Cerebellar nuclear complex (tissue), 1 donor: ENCODE measurements at places on chromosomes 6 and 20.

DNA sequence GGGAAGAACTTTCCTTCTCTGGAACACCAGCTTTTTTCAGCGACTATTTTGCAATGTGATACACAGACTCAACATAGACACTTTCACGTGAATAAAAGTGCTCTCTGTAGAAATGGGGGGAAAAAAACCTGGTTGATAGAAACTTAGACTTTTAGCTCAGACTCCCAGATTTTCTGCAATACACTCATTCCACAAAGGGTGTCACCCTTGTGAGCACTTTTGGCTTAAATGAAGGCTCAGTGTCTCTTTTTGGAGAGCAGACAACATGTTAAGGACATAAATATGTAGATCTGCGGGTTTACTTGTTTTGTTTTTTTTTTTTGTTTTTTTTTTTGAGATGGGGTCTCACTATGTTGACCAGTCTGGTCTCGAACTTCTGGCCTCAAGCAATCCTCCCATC is 579.6 kb downstream of the PTPRT start:
- DNase-seq = no peak

GRCh38 chr6:43671011-43671800 is 16.4 kb downstream of the MRPS18A start:
- DNase-seq = no peak

GRCh38 chr6:146408583-146408982 is 135.1 kb upstream of the RAB32 start:
- DNase-seq = peak; percentile 94

DNA sequence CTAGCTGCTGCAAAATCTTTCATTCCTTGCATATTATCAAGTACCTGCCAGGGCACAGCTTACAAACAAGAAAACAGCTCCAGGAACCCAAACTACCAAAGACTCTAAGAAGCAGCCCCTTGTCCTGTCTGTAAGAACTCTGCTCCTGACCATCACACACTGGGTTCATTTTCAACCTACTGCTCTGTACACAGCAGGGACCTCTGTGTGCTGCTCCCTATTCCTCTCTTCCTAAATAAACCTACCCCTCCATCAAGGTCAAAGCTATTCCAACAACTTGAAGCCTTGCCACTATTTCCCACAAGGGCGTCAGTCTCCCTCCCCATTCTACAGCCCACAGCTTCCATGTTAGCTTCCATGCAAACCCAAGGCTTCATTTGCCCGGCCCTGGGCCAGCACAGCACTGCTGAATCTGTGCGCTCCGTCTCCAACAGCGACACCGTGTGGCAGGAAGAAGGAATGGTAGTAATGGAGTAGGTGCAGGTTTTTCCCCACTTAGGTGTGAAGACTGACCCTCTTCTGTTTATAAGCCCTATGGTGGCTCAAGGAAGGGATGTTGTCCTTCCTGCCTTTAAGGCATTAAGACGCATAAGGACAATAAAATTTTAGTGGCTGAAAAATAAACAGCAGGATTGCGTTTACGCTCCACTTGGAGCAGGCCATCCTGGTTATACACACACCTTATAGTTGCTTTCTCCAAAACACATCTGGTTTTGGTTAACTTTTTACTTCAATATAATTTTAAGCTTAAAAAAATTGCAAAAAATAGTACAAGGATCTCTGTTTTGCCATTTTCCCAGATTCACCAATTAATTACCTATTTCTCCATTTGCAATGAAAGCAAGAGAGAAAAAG is 115.2 kb upstream of the NXT1 start:
- no peak for DNase-seq

GRCh38 chr20:25011261-25011660 is 18.7 kb upstream of the APMAP start:
- no peak for DNase-seq

GRCh38 chr6:137978252-137978896 is 111.3 kb downstream of the TNFAIP3 start:
- DNase-seq = no peak

DNA sequence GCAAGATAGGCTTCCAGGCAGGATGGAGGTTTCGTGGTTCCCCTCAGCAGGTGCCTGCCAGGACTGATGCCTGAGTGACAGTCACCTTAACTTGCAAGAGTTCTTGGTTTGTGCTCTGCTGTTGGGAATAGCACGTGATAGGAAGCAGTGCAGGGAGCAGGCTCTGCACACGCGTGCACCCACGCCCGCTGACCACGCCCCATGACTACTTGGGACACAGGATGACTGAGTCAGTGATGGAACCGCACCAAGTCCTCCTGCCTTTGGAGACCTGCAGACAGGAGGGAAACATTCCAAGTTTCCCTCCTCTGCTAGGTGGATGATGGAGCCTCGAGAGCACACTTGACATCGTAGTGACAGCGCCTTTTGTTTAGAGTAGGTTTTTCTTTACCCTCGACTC is 164.2 kb downstream of the DTNBP1 start:
- DNase-seq = no peak

GRCh38 chr6:121868206-121868605 is 432.8 kb downstream of the GJA1 start:
- DNase-seq = no peak

GRCh38 chr6:13355043-13355945 is 27.0 kb upstream of the TBC1D7 start:
- no peak for DNase-seq

DNA sequence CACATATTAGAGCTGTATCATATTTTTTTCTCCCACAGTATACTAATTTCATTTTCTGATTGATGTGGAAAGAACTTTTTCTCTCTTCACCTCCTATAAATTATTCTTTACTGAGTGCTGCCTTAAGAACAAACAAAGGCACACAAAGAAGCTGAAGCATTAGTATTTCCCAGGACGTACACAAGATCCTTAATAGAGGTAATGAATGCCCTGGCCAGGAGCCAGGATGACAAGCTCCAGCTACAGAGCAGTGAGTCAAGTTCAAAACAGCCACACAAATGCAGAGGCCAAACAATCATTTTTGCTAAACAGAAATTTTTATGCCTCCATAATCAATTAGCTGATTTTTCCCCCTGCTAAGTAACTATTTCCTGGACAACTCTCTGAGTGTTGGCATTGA is 639.6 kb downstream of the EPHA7 start:
- DNase-seq = no peak

DNA sequence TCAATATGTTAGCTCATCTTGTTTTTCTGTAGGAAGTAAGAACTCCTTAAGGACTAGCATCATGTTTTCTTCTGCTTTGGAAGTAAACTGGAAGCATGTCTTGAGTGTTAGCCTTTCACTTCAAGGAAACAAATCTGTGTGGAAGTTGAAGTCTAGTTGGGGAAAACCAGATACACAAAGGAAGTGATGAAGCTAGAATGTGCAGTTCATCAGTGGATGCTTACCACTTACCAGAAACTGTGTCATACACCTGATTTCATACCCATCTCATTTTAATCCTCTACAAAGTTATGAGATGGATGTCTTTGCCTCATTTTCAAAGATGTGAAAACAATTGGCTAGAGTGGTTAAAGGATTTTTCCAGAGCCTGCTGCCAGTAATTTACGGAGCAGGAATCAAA is 75.8 kb downstream of the TMEM170B start:
- DNase-seq = no peak

GRCh38 chr6:134146268-134147033 is 94.0 kb upstream of the SLC2A12 start:
- DNase-seq = no peak

GRCh38 chr20:1301031-1301529 is 27.9 kb downstream of the SDCBP2 start:
- DNase-seq = no peak

DNA sequence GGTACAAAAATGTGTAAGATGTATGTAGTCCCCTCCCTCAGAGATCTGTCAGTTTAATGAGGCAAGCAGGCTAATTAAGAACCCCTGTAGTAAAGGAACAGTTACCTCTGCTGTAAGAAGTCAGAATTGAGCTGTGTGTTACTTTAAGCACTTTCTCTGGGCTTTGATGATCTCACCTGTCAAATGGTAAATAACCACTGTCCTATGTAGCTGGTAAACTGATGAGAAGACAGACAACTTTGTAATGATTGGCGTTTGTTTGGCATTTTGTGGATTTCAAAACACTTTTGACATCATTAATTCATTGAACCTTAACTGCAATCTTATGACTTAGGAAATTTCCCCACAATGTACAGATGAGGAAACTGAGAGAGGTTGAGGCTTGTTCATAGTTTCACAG is 55.7 kb downstream of the RALY start:
- DNase-seq = no peak

DNA sequence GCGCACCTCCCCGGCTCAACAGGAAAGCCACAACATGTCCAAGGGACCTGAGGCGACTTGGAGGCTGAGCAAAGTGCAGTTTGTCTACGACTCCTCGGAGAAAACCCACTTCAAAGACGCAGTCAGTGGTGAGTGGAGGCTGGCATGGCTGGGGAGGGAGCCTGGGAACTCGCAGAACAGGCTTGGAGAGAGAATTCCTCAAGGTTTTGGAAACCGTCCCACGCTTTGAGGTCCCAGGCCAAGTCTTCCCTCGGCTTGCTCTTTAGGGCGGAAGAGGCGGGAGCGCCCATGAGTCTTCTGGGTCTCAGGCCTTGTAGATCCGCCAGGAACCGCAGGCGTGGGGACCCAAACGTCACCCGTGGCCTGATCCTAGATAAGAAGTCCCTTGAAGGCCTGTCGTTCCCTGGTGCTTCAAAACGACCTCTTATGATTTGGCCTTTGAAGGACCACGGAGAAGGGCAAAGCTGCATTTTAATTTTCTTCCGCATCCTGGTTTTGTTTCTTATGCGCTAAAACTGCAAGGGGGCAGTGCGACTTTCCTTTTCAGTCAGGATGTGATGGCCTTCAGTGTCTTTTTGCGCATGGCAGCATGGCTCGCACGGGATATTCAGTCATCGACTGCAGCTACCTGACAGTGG is 2.0 kb downstream of the LAMP5 start:
- DNase-seq = no peak

- no peak for DNase-seq
Measured at GRCh38 chr20:48875914-48876240, 45.6 kb upstream of the ARFGEF2 start.

- no peak for DNase-seq
Measured at GRCh38 chr6:17042422-17043147, 59.3 kb upstream of the STMND1 start.

DNA sequence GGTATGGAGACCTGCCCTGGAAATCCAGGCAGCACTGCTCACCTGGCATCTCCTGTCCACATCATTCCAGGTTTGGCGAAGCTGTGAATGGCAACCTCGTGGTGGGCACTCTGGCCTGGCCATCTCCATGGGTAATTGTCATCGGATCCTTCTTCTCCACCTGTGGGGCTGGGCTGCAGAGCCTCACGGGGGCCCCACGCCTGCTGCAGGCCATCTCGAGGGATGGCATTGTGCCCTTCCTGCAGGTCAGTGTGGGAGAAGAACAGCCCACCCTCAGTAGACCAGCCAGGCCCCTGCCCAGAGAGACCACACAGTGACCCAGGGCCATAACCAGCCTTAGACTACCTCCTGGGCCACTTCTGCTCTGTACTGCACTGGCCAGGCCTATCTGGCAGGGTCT is 15.9 kb downstream of the SLC12A5 start:
- no peak for DNase-seq

DNA sequence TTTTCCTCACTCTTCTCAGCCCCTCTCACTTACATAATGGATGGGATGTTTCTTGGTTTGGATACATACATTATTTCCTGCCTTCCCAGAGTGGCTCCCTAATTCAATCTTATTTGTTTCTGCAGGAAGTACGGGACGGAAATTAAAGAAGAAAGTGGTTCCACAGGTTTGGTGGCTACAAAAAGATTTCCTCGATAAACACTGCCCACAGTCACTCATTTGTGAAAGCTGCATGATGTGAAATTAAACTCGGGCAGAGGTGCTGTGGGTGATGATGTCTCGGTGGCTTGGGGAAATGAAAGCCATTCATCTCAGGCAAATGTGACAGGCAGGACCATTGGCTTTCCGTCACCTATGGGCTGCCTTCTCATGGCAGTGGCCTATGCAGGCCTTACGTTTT is 119.5 kb upstream of the KCNG1 start:
- DNase-seq = no peak

DNA sequence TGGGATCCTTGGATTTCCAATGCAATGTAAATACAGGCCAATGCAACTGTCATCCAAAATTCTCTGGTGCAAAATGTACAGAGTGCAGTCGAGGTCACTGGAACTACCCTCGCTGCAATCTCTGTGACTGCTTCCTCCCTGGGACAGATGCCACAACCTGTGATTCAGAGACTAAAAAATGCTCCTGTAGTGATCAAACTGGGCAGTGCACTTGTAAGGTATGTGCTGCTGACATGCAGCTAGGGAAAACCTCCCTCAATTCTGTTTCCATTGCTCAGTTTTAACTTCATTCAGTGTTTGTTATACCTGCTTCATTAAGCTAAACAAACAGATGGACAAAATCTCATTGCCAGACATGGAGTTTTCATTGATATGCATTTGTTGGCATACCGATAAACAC is 397.1 kb downstream of the ARHGAP18 start:
- no peak for DNase-seq

- no peak for DNase-seq
Measured at GRCh38 chr6:136739501-136739900, 52.8 kb downstream of the MAP3K5 start.

- no peak for DNase-seq
Measured at GRCh38 chr20:61558726-61559125, 306.7 kb downstream of the CDH4 start.

DNA sequence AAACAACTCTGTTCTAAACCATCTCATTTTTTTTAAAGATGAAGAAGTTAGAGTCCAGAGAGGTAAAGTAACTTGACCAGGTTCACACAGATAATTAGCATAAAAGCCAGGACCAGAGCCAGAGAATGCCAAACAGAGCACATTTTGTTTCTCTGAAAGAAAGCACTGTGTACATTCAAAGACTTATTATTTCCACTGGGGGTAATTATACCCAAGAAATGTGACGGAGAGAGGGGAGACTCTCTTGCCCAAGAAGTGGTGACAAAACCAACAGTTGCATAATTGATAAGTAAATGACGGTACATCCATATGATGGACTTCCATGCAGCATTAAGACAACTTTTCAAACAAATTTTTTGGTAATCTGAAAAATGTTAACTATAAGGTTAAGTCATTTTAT is 111.6 kb downstream of the RTN4IP1 start:
- no peak for DNase-seq

- DNase-seq = no peak
Measured at GRCh38 chr6:80182308-80182707, 75.8 kb downstream of the BCKDHB start.
